CD4-positive, alpha-beta T cell (primary cell): ENCODE measurements at places on chromosomes 5 and 9. TPM values are rescaled to one million over a fixed set of nuclear protein-coding genes. Genes with fewer than 3 reads are reported as not detected.
A peak's percentile ranks its signal among the peaks of the same experiment; 100 is the strongest.

- no peak for DNase-seq
- no peaks in the 10 kb centered on the region for H3K36me3 ChIP-seq
- H3K27ac ChIP-seq, result no peak overlapping the region
- no peaks in the 10 kb centered on the region for H3K4me1 ChIP-seq
- H3K27me3 ChIP-seq, result no peaks in the 10 kb centered on the region
These were observed 260.0 kb downstream of the NR2F1-AS1 start for GRCh38 chr5:93320920-93321445.

- peaks cover 9% of the 10 kb centered on the region for H3K27me3 ChIP-seq
- peaks cover 39% of the 10 kb centered on the region for H3K4me1 ChIP-seq
- peak overlapping the region; percentile 53 for H3K4me3 ChIP-seq
- H3K27ac ChIP-seq, result no peak overlapping the region
- H3K36me3 ChIP-seq, result no peaks in the 10 kb centered on the region
- no peak for DNase-seq
These were observed 1.3 kb downstream of the TRIM7 start for GRCh38 chr5:181203777-181204112.

GRCh38 chr9:83935276-83935935, 14.2 kb upstream of the KIF27 start:
- H3K36me3 ChIP-seq, result peaks cover 2% of the 10 kb centered on the region
- H3K4me1 ChIP-seq, result no peaks in the 10 kb centered on the region
- no peak for DNase-seq
- no peak overlapping the region for H3K4me3 ChIP-seq
- H3K27ac ChIP-seq, result no peak overlapping the region

GRCh38 chr5:59608745-59609144, 284.8 kb downstream of the PDE4D start:
- no peaks in the 10 kb centered on the region for H3K27me3 ChIP-seq
- no peaks in the 10 kb centered on the region for H3K4me1 ChIP-seq
- H3K4me3 ChIP-seq, result no peak overlapping the region
- no peaks in the 10 kb centered on the region for H3K36me3 ChIP-seq
- no peak for DNase-seq

The CEL gene
- total RNA-seq, result 0.39 TPM

- H3K27ac ChIP-seq, result no peak overlapping the region
- no peaks in the 10 kb centered on the region for H3K27me3 ChIP-seq
- H3K4me1 ChIP-seq, result no peaks in the 10 kb centered on the region
- peaks cover 85% of the 10 kb centered on the region for H3K36me3 ChIP-seq
- no peak for DNase-seq
- no peak overlapping the region for H3K4me3 ChIP-seq
These were observed 53.5 kb upstream of the HK3 start for GRCh38 chr5:176952531-176953193.

The AMBP gene
- total RNA-seq, result not detected

DNA sequence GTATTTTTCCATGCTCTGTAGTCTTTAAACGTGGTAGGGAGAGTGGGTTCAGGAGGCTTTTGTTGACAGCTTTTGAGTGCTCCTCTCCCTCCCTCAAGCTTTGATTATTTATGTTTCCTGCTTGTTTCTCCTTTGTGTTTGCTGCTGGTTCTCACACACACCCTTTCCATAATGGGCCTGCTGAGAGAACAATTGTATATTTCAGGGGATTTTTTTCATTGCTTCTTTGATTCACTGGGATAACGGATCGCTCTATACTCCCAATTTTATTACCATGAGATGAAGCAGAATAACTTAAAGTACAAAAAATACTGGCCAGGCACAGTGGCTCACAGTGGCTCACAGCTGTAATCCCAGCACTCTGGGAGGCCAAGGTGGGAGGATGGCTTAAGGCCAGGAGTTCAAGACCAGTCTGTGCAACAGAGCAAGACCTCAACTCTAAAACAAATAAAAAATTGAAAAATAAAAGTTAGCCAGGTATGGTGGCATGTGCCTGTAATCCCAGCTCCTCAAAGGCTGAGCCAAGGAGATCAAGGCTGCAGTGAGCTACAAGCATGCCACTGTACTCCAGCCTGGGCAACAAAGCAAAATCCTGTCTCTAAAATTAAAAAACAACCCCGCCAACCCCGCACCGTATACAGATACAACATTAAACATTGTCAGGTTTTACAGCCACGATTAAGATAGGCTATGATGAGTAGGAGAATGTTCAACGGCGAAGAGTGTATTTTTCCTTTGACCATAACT, 66.9 kb downstream of the USP20 start:
- H3K4me1 ChIP-seq, result peaks cover 24% of the 10 kb centered on the region
- DNase-seq, result no peak
- H3K27me3 ChIP-seq, result no peaks in the 10 kb centered on the region
- H3K27ac ChIP-seq, result peak overlapping the region; percentile 3
- no peak overlapping the region for H3K4me3 ChIP-seq
- H3K36me3 ChIP-seq, result peaks cover 91% of the 10 kb centered on the region

GRCh38 chr5:11047030-11047429, 286.0 kb upstream of the DAP start:
- no peaks in the 10 kb centered on the region for H3K4me1 ChIP-seq
- no peaks in the 10 kb centered on the region for H3K27me3 ChIP-seq
- H3K36me3 ChIP-seq, result no peaks in the 10 kb centered on the region
- no peak overlapping the region for H3K4me3 ChIP-seq

- peaks cover 4% of the 10 kb centered on the region for H3K4me1 ChIP-seq
- H3K27me3 ChIP-seq, result no peaks in the 10 kb centered on the region
- no peak overlapping the region for H3K4me3 ChIP-seq
- H3K36me3 ChIP-seq, result no peaks in the 10 kb centered on the region
- DNase-seq, result no peak
- no peak overlapping the region for H3K27ac ChIP-seq
These were observed 68.0 kb upstream of the ALDH1A1 start for GRCh38 chr9:73020877-73021276.

The NUTM2G gene
- total RNA-seq, result not detected

GRCh38 chr9:81673310-81673709, 16.0 kb downstream of the TLE1 start:
- no peak overlapping the region for H3K4me3 ChIP-seq
- no peaks in the 10 kb centered on the region for H3K36me3 ChIP-seq
- no peak for DNase-seq
- no peaks in the 10 kb centered on the region for H3K27me3 ChIP-seq
- no peak overlapping the region for H3K27ac ChIP-seq
- no peaks in the 10 kb centered on the region for H3K4me1 ChIP-seq

The LRRC19 gene
- total RNA-seq, result not detected

DNA sequence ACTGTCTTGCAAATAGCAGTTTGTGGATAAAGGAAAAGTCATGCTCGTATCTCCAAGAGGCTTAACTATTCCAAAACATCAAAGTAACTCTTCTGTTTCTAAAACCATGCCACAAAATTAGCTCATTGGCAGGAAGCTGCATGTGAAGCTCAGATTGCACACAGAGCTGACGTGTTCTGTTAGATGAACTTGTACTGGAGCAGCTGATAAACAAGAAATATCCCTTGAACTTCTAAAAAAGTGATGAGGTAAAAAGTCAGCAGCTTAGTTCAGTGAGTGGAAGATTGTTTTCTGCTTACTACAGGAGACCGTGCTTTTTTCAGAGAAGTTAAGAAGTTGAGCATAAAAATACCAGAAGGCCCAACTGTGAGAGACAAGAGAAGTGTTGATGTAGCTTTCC, 113.2 kb downstream of the SLC12A2 start:
- no peak for DNase-seq
- no peaks in the 10 kb centered on the region for H3K36me3 ChIP-seq
- H3K4me3 ChIP-seq, result no peak overlapping the region
- H3K27me3 ChIP-seq, result no peaks in the 10 kb centered on the region
- H3K4me1 ChIP-seq, result peaks cover 29% of the 10 kb centered on the region
- H3K27ac ChIP-seq, result peak overlapping the region; percentile 32

DNA sequence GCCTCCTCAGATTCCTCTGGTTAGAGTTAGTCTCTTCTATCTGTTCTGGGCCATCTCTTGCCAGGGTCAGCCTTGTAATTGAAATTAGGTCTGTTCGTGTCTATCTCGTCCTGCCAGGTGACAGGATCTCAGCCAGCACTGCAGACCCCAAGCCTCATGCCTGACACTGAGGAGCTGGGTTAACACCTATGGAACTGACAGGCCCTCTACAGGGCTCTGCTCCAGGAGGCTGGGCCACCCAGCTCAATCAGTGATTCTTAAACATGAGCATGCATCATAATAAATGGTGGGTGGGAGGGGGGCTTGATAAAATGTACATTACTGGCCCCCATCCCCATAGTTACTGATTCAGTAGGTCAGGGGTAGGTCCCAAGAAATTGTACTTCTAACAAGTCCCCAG, 103.4 kb downstream of the PSD2 start:
- no peak for DNase-seq
- H3K4me1 ChIP-seq, result no peaks in the 10 kb centered on the region
- H3K36me3 ChIP-seq, result no peaks in the 10 kb centered on the region
- H3K27ac ChIP-seq, result no peak overlapping the region

DNA sequence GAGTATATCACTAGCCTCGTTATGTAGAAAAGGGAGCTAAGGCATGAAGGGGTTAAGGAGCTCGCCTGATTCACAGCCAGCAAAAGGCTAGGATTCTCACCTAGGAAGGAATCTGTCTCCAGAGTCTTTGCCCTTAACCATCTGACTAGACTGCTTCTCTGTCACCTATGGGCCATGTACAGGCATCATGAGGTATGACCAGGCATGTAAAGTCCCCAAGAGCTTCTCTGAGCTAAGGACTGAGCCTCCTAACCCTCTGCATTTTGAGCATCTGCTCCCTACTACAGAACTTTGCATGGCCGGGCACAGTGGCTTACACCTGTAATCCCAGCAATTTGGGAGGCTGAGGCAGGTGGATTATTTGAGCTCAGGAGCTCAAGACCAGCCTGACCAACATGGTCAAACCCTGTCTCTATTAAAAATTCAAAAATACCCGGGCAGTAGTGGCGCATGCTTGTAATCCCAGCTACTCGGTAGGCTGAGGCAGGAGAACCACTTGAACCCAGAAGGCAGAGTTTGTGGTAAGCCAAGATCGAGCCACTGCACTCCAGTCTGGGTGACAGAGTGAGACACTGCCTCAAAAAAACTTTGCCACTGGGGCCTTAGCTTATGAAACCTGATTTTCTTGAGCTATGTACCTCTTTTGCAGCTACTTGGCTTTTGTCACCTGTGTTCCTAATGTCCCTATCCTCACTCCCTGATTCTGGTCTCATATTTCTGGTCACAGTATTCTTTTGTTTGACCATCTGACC, 33.2 kb upstream of the IL7R start:
- no peak for DNase-seq
- H3K36me3 ChIP-seq, result no peaks in the 10 kb centered on the region
- peaks cover 91% of the 10 kb centered on the region for H3K4me1 ChIP-seq
- no peaks in the 10 kb centered on the region for H3K27me3 ChIP-seq

DNA sequence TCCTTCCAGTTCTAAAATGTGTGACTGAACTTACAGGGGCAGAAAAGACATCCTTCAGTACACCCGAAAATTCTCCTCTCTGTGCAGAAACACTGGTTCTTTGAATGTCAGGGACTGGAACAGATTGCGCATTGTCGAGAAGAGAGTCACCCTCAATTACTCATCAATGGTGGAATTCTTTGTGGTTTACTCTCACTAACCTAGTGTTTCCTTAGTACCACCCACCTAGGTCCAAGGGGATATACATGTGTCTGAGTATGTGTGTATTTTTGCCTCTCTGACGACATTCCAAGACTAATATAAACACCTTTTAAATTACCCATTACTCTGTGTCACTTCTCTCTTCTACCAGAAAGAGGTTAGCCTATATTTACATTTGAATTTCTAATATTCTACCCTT, 660.8 kb downstream of the TLE1 start:
- no peaks in the 10 kb centered on the region for H3K27me3 ChIP-seq
- DNase-seq, result no peak
- H3K4me3 ChIP-seq, result no peak overlapping the region
- no peaks in the 10 kb centered on the region for H3K4me1 ChIP-seq

DNA sequence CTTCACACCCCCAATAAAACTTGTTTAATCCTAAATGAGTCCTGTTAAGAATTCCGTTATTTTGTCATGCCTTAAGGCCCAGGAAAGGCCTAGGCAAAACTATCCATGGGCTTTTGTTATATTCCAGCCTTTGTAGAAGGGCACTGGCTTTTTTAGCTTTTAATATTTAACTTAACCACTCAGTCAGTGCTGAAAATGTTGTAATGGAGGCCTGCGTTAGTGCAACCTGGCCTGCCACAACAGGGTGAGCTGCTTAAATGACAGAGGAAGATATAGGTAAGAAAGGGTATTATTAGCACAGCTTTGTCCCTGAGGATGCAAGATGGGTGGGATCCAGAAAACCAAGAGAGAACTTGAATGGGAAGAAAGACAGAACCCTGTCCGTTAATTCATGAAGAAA, 40.2 kb upstream of the PCAT7 start:
- H3K36me3 ChIP-seq, result no peaks in the 10 kb centered on the region
- H3K4me3 ChIP-seq, result no peak overlapping the region
- no peak for DNase-seq
- no peak overlapping the region for H3K27ac ChIP-seq

GRCh38 chr5:146001544-146002190, 65.3 kb downstream of the SH3RF2 start:
- DNase-seq, result no peak
- no peak overlapping the region for H3K4me3 ChIP-seq
- no peak overlapping the region for H3K27ac ChIP-seq

DNA sequence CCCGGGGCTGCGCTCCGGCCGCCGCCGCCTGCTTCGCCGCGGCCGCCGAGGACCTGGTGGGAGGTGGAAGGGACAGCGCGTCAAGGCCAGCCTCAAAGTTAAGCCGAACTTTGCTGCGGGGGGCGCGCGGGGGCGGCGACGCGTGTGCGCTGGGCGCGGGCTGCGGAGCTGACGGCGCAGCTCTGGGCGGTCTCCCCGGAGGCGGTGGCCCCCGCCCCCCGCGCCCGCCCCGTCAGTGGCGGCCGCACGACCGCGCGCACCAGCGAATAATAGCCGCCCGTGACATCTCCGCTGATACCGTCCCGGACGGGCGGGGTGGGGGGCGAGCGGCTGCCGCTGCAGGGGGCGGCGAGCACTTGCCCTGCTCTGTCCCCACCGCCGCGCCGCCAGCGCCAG, 579 bp upstream of the FAM78A start:
- peak; percentile 36 for DNase-seq
- H3K27ac ChIP-seq, result peak overlapping the region; percentile 73
- peaks cover 33% of the 10 kb centered on the region for H3K4me1 ChIP-seq
- peak overlapping the region; percentile 99 for H3K4me3 ChIP-seq

- no peak overlapping the region for H3K4me3 ChIP-seq
- no peaks in the 10 kb centered on the region for H3K36me3 ChIP-seq
- DNase-seq, result no peak
- H3K27me3 ChIP-seq, result peaks cover 54% of the 10 kb centered on the region
- no peak overlapping the region for H3K27ac ChIP-seq
- H3K4me1 ChIP-seq, result peaks cover 13% of the 10 kb centered on the region
These were observed 3.3 kb downstream of the ANKRD34B start for GRCh38 chr5:80566711-80567259.

The PCDHAC1 gene
- total RNA-seq, result not detected

- peaks cover 22% of the 10 kb centered on the region for H3K4me1 ChIP-seq
- H3K27me3 ChIP-seq, result peaks cover 24% of the 10 kb centered on the region
- peaks cover 2% of the 10 kb centered on the region for H3K36me3 ChIP-seq
- H3K4me3 ChIP-seq, result peak within 1 kb of the TSS; percentile 43
- peak; percentile 33 for DNase-seq
These were observed at the start of gene FGF18 for GRCh38 chr5:171418982-171419687. FGF18 (plus strand) TSS chr5:171419647; CDS start chr5:171420200, 553 bp downstream.

The PRELID2 gene
- total RNA-seq, result 0.56 TPM

GRCh38 chr9:76911971-76912370, 6.1 kb upstream of the PRUNE2 start:
- no peak overlapping the region for H3K27ac ChIP-seq
- no peak for DNase-seq
- H3K27me3 ChIP-seq, result no peaks in the 10 kb centered on the region
- no peaks in the 10 kb centered on the region for H3K4me1 ChIP-seq

GRCh38 chr9:113634596-113635515, 171.3 kb downstream of the RGS3 start:
- no peaks in the 10 kb centered on the region for H3K27me3 ChIP-seq
- no peak overlapping the region for H3K4me3 ChIP-seq
- no peak for DNase-seq
